ENCODE measurements at places on chromosomes 7 and 10.

GRCh38 chr7:93889261-93889660 is 1.3 kb downstream of the TFPI2 start:
- DNase-seq = no peak

DNA sequence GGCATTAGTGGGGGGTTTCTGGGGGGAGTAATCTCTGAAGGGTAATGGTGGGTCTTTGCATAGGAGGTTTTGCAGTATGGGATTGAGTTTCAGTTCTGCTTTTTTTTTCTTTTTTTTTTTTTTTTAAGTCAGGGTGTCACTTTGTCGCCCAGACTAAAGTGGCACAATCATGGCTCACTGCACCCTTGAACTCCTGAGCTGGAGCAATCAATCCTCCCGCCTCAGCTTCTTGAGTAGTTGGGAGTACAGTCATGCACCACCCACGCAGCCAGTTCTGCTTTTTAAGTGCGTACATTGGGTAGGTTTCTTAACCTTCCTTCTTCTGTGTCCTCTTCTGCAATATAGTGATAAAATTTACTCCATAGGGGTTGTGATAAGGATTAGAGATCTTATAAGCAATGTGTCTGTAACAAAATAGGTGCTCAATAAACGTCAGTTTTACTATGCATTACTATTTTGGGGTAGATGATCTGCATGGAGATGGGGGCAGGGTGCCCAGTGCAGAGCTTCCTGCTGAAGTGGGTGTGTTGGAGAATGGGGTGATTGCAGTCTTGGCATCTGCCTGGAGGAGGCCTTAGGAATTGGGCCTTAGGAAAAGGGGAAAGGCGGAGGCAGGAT is 9.6 kb downstream of the KAZALD1 start:
- no peak for DNase-seq

- DNase-seq = no peak
These were observed 98.7 kb upstream of the MBL2 start for GRCh38 chr10:52871191-52871843.

- no peak for DNase-seq
These were observed 19.6 kb downstream of the GIMAP5 start for GRCh38 chr7:150756858-150757257.

GRCh38 chr7:103766660-103767059 is 222.8 kb downstream of the RELN start:
- DNase-seq = no peak

GRCh38 chr7:96321031-96321657 is 754 bp downstream of the SLC25A13 start:
- DNase-seq = peak; percentile 91

GRCh38 chr7:92633211-92633906 is 43.2 kb upstream of the FAM133B start:
- peak; percentile 12 for DNase-seq

DNA sequence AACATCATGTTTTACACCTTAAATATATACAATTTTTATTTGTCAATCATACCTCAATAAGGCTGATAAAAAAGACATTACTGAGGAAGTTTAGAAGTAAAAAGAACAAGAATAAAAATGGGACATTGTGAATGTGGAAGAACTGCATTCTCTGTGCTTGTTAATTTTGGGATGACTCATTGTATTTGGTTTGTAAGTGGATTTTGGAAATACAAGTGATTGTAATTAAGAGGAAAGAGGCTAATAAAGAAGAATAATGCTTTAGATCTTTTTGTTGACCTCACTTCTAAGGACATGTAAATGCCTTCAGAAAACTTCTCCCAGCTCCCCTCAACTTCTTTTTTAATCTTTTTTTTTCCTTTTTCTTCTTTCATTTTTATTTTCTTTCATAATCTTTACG is 76.0 kb downstream of the HGF start:
- no peak for DNase-seq

DNA sequence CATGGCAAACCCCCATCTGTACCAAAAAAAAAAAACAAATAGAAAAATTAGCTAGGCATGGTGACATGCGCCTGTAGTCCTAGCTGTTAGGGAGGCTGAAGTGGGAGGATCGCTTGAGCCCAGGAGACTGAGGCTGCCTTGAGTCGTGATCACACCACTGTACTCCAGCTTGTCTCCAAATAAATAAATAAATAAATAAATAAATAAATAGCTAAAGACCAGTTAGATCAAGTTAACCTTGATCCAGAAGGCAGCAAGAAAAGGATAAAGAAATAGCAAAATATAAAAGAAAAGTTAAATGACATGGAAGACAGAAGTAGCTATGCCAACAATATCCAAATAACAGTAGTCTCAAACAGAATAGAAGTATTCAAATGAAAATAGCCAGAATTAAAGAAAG is 132.2 kb upstream of the SH2B2 start:
- DNase-seq = no peak

- DNase-seq = no peak
These were observed 6.5 kb upstream of the LEP start for GRCh38 chr7:128234476-128235026.

- no peak for DNase-seq
These were observed 3.7 kb downstream of the SAMD8 start for GRCh38 chr10:75115137-75115536.

GRCh38 chr10:6200734-6201515 is 1.8 kb upstream of the PFKFB3 start:
- DNase-seq = no peak

GRCh38 chr7:79471699-79472098 is 18.2 kb upstream of the MAGI2 start:
- DNase-seq = no peak

- no peak for DNase-seq
These were observed 470.4 kb upstream of the IGFBP3 start for GRCh38 chr7:46391231-46392201.

GRCh38 chr7:50543776-50544442 is 21.3 kb downstream of the DDC start:
- no peak for DNase-seq

DNA sequence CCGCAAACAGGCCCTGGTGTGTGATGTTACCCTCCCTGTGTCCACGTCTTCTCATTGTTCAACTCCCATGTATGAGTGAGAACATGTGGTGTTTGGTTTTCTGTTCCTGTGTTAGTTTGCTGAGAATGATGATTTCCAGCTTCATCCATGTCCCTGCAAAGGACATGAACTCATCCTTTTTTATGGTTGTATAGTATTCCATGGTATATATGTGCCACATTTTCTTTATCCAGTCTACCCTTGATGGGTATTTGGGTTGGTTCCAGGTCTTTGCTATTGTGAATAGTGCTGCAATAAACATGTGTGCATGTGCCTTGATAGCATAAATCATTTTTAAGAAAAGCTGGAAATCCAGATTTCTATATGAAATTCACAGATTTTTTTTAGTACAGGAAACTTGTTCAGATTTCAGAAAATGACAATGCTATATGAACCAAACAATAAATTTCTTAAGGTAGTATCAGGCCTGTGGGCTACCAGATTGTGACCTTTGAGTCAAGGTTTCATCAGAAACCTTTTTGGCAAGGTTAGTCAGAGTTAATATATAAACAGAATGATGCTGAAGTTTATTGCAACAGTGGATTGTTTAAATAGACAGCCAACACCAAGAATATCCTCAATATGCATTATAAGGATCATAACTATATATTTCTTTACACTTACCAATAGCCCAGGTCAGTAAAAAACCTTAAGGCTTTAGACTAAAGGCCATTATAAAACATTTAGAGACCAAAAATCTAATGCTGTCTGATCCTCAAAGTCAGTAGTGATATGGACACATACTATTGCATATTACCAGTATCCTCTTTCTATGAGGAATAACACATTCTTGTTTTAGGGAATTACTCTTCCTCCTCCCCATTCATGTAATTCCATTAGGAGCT is 68.7 kb upstream of the PAPSS2 start:
- no peak for DNase-seq

- no peak for DNase-seq
These were observed 7.5 kb upstream of the SH2D4B start for GRCh38 chr10:80530251-80530650.

DNA sequence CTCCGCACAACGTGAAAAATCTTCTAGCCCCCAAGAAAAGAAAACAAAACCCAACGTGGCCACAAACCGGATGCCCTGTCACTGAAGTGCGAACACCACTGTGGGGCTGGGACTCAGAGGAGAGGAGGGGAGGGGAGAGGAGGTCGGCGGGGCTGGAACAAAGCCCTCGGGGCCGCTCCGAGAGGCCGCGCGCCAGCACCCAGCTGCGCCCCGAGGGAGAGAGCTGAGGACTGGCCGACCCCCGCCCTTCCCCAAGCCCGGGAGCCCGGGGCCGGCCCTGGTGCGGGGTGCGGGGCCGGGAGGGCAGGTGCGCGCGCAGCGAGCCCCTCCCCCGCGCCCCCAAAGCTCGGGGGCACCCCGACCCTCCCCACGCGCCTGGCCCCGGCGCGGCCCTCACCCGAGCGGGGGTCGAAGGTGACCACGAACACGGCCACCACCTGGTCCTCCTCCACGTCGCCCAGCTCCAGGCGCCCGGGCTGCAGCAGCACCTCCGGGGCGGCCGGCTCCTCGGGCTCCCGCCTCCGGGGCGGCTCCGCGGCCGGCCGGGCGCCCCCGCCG is 398 bp downstream of the DENND11 start:
- no peak for DNase-seq

DNA sequence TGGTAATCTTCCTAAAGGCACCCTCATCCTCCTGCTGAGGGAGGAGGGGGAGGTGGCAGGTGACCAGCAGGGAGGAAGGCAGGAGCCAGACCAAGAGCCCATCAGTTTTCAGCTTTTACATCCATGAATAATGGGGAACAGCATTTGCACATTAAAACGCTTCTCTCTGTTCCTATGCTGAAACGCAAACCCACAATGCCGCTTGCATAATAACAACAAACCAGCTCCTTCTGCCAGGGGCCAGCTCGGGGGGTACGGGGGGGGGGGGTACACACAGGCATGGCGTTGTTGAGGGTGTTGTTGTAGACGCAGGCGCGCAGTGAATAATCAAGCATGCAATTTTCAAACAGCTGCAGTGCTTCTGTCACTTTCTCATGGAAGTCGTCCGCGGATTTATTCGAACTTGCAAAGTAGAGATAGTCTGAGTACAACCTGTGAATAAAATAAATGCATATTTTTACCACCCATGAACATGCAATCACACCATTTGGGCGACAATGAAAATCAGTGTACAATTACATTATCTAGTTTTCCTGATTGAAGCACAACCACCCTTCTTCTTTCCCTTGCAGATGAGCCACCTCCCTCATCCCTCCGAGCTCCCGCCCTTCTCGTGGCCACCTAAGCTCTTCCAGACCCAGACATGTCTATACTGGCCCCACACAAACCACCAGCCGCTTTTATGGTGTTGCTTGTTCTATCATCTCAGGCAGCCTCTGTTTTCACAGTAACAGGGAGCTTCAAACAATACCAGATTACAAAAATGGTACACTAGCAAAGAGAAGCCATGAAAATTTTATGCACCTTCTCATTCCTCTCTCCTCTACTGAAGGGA is 72.2 kb downstream of the CHST15 start:
- DNase-seq = peak; percentile 14

- DNase-seq = no peak
These were observed 2.2 kb downstream of the GLUD1 start for GRCh38 chr10:87092376-87092860.

- no peak for DNase-seq
These were observed 72.1 kb upstream of the SEC61G start for GRCh38 chr7:54831046-54831643.

DNA sequence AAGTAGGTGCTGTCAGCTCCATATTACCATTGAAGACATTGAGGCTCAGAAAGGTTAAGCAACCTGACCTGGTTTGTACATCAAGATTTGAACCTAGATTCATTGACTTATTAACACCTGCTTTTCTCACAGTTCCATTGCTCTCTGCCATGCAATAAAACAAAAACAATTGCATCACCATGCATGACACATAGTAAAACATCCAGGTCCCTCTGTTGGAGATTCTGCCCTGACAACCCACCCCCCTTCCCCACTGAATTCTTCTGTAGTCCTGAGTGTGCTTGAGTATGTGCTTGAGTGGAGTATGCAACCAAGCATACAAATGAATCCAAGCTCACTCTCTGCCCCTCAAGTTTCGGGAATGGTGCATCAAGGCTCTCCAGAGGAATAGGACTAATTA is 6.0 kb upstream of the LMBR1 start:
- DNase-seq = no peak

- DNase-seq = no peak
These were observed 25.7 kb upstream of the PDCD4 start for GRCh38 chr10:110845756-110846620.

DNA sequence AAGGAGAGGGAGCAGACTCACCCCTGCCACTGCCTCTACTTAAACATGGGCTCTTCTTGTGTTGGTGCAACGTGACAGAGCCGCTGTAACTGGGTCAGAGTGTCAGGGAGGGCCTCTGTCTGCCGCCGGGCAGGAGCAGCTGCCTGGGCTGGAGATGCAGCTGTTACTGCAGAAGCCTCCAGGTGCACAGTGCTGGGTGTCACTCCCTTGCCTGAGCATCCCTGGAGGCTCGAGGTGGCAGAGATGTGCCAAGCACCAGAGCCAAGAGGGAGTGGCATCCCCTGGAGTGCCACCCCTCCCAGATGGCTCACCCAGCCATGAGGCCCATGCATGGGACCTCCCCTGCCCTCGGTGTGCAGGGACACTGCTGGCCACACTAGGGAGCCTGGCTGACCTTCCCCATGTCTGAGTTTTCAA is 145.7 kb downstream of the PRPF18 start:
- no peak for DNase-seq

DNA sequence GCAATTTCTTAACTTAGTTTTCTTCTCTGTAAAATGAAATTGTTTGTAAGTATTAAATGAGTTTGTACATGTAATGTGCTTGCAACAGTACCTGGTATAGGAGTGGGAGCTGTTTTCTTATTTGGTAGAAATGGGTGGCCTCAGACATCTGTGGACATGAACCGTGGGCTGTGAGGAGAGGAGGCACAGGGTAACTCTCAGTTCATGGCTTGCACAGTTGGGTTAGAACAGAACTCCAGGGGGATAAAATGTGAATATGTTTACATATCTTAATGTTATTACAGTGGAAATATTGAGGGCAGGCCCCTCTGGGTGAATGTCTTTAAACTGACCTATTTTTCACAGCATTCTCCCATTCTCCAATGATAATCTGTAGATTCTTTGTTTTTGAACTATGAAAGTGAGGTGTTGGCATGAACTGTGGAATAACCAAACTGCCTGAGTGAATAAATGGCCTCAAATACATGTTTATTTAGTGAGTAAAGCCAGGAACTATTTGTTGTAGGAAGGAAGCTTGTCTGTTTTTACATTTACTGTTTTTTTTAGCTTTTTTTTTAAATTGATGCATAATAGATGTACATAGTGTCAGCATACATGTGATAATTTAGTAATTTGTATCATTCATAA is 2.6 kb downstream of the ABCA13 start:
- DNase-seq = no peak

GRCh38 chr7:19351341-19352304 is 206.4 kb upstream of the FERD3L start:
- DNase-seq = no peak

GRCh38 chr7:50838675-50839377 is 56.1 kb upstream of the GRB10 start:
- DNase-seq = no peak

- DNase-seq = no peak
These were observed 177.6 kb upstream of the NAMPT start for GRCh38 chr7:106462365-106462859.

Data from NCI-H748 treated with DMSO at 0.1 percent for 48 hours (cell line).